ENCODE measurements at places on chromosomes 13 and 19. TPM values are rescaled to one million over a fixed set of nuclear protein-coding genes. Genes with fewer than 3 reads are reported as not detected.

The ZNF83 gene
- 35.9 TPM for total RNA-seq

The KLK14 gene
- total RNA-seq, result not detected

The GSX1 gene
- not detected for total RNA-seq

The SHFL gene
- total RNA-seq, result 34.9 TPM

The ZNF578 gene
- total RNA-seq, result 3.8 TPM

GRCh38 chr13:93473441-93474270 lies 247.0 kb downstream of the GPC6 start:
- no peak for DNase-seq

- no peak for DNase-seq
These were observed 746.8 kb upstream of the SLC10A2 start for GRCh38 chr13:103812971-103813370.

- no peak for DNase-seq
These were observed 16.7 kb upstream of the PLPP2 start for GRCh38 chr19:307793-308420.

DNA sequence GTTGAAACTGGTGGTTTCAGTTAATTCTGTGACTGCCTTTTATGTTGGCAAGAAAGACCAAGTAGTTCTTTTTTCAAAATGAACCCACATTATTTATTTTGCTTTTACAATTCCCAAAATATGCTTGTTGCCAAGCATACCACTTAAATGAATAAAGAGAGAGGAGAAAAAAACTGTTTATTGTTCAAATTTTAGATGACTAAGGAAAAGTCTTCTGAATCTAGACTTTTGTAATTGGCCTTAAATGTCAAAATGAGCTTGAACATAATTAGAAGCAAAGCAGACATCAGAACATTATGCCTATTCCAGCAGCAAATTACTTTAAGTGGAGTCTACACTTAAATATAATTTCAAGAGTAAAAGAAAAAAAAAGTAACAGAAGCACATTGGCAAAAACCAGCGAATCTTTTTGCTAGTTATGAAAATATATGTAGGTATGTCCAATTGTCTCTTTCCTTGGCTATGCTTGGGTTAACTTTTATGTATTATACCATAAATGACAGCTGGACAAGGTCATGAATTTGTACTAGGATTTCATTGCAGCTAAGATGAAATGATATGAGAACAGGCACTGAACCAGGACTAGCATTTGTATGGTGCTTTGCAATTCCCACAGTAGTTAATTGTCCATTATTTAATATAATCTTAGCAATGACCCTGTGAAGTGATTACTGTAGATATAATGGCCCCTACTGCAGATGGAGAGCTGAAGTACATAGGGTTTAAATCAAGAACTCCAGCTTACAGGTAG lies 211.9 kb downstream of the NALCN start:
- no peak for DNase-seq

DNA sequence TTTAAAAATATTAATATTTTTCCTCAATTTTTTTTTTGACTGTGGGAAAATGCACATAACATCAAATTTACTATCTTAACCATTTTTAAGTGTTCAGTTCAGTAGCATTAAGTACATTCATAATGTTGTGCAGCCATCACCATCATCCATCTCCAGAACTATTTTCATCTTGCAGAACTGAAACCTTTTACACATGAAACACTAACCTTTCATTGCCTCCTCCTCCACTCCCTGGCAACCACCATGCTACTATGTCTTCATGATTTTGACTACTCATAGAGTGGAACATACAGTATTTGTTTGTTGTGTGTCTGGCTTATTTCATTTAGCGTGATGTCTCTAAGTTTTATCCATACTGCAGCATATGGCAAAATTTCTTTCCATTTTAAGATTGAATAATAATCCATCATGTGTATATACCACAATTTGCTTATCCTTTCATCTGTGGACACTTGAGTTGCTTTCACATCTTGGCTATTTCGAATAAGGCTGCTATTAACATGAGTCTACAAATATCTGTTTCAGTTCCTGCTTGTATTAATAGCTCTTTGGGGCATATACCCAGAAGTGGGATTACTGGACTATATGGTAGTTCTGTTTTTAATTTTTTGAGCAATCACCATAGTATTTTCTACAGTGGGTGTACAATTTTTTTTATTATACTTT lies 376.4 kb downstream of the MTUS2 start:
- DNase-seq, result no peak

- no peak for DNase-seq
These were observed 7.7 kb upstream of the NANOS3 start for GRCh38 chr19:13869281-13869680.

GRCh38 chr19:53088091-53088490 lies 15.1 kb downstream of the ZNF160 start:
- DNase-seq, result no peak

DNA sequence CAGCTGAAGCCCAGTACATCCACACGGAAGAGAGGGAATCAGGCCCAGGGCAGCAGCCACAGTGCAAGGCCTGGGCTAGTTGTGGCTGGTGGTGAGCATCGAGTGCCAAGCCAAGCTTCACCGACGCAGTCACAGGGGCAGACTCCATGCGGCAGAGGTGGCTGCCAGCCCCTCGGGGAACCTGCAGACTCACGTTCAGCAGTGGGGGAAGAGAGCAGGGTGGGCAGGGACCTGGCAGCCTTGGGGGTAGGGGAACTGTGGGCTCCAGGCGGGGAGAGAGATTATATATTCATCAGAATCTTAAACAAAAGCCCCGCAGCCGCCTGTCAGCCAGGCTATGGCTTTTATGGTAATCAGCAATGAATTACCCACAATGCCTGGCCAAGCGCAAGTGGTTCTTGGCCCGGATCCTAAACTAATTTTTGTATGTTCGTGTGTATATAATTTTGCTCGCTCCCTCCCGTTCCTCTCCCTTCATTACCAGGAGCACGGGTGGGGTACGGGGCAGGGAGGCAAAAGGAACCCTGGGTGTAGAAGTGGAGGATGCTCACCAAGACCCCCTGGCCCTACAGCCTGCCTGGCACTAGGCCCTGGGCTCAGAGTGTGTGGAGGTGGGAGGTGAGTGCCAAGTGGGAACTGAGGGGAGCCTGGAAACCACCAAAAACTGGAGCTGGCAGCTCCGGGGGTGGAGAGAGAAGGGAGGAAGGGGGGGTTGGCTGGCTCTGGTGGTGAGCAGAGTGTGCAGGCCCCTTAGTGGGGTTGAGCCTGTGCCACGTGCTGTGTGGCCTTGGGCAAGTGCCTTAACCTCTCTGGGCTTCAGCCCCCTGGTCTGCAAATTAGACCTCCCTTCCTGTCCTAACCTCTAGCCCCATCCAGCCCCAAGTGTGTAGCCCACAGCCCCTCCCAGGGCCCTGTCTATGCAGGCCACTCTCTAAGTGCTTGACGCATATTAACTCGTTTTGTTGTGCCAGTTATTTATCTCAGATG lies 31.9 kb downstream of the PTPRS start:
- no peak for DNase-seq

GRCh38 chr13:111051041-111051725 lies 63.9 kb upstream of the ARHGEF7 start:
- DNase-seq, result peak; percentile 45

DNA sequence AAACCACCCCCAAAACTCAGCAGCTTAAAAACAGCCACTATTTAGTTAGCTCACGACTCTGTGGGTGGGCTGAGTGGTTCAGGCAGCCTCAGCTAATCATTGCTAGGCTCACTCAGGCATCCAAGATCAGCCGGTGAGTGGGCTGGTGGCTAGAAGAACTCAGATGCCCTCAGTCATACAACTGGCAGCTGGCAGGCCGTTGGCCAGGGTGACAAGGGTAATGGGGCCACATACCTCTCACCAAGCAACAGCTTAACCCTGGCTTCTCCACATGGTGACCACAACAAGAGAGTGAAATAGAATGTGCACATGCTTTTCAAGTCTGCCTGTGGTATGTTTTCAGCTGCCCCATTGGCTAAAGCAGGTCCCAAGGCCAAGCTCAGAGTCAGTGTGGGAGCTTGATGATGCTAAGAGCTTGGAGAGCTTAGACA lies 435.4 kb upstream of the TSHZ3 start:
- peak; percentile 81 for DNase-seq

- peak; percentile 78 for DNase-seq
These were observed 390.5 kb downstream of the FGF9 start for GRCh38 chr13:22061371-22061805.

- no peak for DNase-seq
These were observed 1479.9 kb upstream of the PRR20A start for GRCh38 chr13:55660851-55661250.

DNA sequence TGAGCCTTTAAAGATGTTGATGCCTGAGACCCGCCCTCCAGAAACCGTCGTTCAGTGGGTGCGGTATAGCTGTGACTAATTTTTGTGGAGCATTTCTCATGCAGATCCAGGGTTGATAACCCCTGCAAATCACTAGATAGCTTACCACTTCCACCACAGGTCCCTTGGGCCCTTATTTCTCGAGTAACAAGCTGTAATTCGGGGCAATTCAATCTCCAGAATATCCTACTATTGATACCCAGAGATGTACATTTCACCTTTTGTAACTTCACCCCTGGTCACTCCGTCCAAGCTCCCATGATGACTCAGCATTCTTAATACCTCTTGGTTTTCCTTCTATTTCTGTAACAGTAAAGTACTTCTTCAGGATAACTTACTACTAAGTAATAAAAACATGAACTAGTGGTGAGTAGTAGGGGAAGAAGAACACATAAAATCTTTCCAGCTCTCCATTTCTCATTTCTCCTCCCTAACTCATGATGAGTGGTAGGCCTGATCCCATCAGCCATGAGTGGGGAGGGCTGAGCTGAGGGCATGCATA lies 71.9 kb upstream of the UBL3 start:
- DNase-seq, result no peak

GRCh38 chr13:50224534-50224933 lies 209.3 kb downstream of the KCNRG start:
- no peak for DNase-seq

DNA sequence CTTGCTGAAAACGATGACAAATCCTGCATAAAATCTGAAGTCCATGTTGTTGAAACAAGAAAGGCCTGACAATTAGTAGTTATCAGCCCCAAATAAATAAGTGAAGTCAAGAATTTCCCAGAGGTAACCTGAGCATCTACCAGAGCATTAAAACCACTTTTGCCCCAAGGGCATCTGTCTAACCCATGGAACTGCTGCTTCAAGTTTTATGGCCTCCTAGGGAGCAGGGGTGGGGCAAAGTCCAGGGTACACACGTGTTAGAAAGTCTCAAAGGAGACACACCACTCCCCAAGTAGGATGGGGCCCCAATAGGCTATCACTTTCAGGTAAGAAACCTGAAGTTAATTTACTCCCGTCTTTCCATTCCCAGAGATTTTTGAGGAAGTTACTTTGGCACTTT lies 81.1 kb downstream of the CACNA1A start:
- DNase-seq, result no peak

GRCh38 chr13:113036401-113036800 lies 67.4 kb downstream of the MCF2L start:
- DNase-seq, result no peak

DNA sequence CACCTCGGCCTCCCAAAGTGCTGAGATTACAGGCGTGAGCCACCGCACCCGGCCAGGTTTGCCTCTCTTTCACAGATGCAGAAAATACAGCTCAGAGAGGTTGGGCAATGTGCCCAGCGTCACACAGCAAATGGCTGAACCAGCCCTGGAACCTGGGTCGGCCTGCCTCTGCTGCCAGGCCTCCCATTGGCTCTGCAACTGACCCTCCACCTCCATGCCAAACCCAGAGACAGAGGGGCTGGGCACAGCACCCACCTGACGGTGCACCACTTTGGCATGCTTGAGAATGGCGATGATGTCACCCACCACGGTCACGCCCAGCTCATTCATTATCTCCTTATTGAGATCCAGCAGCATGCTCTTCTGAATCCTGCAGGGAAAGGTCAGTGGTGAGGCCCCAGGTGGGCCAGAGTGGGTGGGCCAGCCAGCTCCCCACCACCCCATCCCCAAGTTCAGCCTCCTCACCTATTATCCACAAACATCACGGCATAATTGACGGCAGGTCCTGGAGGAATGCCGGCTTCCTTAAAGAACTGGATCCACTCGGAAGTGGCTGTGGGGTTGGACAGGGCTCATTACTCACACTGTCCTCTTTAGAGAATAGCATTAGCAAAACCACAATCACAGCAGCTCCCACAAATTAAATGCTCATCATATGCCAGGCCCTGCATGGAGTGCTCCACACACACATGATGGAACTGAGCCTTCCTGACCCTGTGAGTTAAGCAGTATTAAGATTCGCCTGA lies 12.2 kb downstream of the C19orf47 start:
- DNase-seq, result no peak

DNA sequence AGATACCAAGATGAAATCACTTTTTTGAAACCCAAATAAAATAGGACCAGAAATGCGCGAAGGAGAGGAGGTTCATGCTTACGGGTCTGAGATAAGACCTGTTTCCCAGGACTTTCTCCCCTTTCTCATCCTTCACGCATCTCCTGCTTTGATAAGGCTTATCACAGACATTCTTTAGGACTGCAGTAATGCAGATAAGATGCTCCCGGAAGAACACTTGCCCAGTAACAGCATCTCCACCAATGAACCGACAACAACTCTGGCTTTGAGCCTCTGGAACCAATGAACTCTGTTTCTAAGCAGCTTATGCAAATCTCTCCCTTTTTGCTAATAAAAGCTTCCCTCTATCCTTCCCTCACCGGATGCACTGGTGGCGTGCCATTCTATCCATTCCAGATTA lies 783.4 kb upstream of the ARGLU1 start:
- DNase-seq, result no peak

GRCh38 chr13:79660361-79660760 lies 179.4 kb downstream of the NDFIP2 start:
- no peak for DNase-seq

DNA sequence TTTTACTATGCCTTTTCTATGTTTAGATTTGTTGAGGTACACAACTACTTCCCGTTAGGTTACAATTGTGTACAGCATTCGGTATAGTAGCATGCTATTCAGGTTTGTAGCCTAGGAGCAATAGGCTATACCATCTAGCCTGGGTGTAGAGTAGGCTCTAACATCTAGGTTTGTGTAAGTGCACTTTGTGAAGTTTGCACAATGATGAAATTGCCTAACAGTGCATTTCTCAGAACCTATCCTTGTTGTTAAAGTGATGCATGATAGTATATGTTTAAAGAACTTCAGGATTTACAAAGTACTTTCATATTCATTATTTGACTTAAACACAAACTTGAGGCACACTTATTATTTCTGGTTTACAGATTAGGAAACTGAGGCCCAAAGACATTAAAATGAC lies 11.5 kb upstream of the SERPINE3 start:
- DNase-seq, result no peak

DNA sequence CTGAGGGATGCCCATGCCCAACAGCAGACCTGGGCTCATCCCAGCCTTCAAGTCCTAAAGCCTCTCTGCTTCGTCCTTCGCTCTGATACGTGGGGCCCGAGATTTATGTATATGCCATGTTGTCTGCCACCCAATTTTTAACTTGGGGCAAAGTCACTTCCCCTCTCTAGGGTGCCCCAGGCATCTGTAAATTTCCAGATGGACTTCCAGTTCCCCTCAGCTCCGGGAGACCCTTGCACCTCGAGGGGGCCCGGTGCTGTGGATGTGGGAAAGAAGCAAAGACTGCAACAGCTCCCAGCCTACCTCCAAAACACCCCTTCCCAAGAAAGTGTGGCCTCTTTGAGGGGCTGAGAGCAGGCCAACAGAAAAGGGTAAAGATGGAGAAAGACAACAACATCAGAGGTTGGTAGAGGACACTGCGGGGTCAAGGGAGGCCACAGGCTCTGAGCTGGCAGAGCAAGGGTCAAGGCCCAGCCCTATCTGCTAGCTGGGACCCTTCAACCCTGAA lies 97.4 kb downstream of the STK24 start:
- no peak for DNase-seq

- no peak for DNase-seq
These were observed 949.2 kb downstream of the TUBA3C start for GRCh38 chr13:18232298-18232993.

- DNase-seq, result no peak
These were observed 64.7 kb downstream of the DNAJC15 start for GRCh38 chr13:43088093-43088511.

Measured in esophagus muscularis mucosa (tissue), 4 donors.